NCI-H460 (cell line): ENCODE measurements at places on chromosomes 7 and 10. TPM values are rescaled to one million over a fixed set of nuclear protein-coding genes. Genes with fewer than 3 reads are reported as not detected.

The PON3 gene
- 0.77 and 0.98 TPM in 2 replicates for total RNA-seq

The UPK3B gene
- total RNA-seq: 0.15 TPM in 1 of 2 replicates, not detected in the other

The MALRD1 gene
- not detected in 2 replicates for total RNA-seq

The ZNF503 gene
- total RNA-seq: 7.5 and 10.5 TPM in 2 replicates

The HOXA7 gene
- total RNA-seq: 3.8 and 4.1 TPM in 2 replicates

The SEMA3E gene
- total RNA-seq: 23.3 and 23.9 TPM in 2 replicates

The MYOZ1 gene
- not detected in 2 replicates for total RNA-seq

The SLC39A12 gene
- not detected in 2 replicates for total RNA-seq

The UCN3 gene
- not detected in 2 replicates for total RNA-seq

The TMEM130 gene
- total RNA-seq: not detected in 2 replicates

The EXOC6 gene
- 32.9 and 37.7 TPM in 2 replicates for total RNA-seq

DNA sequence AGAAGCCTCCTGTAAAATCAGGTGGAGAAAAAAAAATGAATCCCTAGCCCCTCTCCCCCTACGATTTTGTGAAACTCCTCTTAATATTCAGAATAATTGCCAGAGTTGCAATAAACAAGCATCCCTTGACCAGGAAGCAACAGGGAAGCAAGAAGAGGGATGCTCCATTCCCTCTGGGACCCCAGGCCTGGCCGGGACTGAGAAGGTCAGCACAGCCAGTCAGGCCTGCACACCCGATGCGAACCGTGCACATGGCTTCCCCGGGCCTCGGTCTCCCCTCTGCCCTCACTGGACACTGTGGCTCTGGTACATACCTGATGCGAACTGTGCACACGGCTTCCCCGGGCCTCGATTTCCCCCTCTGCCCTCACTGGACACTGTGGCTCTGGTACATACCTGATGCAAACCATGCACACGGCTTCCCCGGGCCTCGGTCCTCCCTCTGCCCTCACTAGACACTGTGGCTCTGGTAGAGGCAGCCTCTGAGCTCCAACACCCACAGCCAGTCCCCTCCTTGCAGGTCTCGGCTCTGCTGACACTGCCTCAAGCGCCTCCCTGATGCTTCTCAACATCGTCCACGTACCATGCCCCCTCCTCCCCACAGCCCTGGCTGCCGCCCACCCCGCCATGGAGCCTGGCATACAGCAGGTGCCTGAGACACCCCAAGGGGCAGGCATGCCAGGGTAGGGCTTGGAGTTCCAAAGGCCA is 138.6 kb downstream of the DIP2C start:
- no peak for DNase-seq

DNA sequence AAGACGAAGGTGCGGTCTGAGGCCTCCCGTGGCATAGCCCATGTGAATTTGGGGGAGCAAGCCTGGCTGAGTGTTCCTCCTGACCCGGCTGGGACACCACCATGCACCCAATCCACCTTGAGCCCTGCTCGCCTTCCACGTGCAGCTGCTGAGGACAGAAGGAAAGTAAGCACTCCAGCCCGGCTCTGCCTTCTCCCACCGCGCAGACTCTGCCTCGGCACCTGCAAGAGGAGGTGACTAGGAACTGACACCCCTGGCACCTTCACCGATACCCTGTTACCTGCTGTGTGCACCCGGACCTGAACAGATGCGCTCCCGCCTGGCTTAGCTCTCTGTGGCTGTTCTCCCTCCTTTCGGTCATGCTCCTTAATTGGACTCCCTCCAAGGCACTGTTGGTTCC is 57.0 kb upstream of the OPN4 start:
- DNase-seq: no peak

GRCh38 chr10:75040576-75040975 is 70.9 kb upstream of the SAMD8 start:
- DNase-seq: no peak

DNA sequence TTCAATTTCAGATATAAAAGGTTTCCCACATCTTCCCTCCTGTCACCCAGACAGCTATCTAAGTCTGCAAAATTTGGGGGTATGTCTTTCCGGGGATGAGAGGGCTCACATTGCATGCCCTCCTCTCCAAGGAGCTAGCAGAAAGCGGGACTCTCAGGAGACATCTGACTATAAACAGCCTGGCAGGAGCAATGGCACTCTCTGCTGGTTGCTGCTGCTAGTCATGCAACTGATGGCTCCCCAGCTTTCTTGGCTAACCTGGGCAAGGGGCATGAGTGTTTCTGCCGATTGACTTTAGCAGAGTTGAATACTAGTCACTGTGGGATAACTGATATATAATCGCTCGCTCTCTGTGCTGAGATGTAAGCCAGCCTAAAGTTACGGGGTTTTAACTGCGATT is 12.0 kb downstream of the TBX20 start:
- peak; percentile 46 for DNase-seq

DNA sequence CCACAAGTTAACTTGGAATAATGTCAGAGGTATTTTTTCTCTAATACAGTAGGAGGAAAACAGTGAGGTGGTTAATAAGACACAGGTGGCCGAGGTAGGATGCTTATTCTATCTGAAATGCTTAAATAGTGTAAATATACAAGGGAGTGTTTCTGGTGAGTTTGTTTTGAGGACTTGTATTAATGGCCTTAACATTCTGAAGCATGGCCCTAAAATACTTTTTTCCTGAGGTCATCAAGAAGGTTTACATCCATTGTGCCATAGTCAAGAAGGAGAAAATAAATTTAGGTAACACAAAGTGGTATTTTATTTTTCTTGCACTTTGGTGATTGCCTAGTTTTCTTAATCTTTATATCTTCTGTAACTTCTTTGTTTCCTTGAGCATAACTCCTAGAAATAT is 18.8 kb downstream of the GNAI1 start:
- DNase-seq: no peak

- DNase-seq: no peak
Measured at GRCh38 chr7:17467386-17467945, 169.0 kb downstream of the AHR start.

DNA sequence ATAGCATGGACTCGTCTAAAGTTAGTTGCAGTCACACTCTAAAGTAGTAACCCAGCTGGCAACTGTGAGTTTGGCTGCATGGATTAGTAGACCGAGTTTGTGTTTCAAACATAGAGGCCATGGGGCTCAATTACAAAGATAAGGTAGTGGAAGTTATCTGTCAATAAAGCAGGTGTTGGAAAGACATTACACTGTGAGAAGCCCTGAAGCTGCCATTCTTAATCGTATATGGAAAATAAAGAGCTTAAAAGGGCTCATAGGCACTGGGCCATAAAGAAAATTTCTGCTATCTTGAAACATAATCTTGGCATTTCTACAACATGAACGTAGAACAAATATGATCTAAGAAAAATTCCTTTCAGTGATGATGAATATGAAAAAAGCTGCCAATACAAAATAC is 837.7 kb downstream of the REEP3 start:
- DNase-seq: no peak

- no peak for DNase-seq
Measured at GRCh38 chr10:120493411-120494312, 36.6 kb downstream of the PLPP4 start.

DNA sequence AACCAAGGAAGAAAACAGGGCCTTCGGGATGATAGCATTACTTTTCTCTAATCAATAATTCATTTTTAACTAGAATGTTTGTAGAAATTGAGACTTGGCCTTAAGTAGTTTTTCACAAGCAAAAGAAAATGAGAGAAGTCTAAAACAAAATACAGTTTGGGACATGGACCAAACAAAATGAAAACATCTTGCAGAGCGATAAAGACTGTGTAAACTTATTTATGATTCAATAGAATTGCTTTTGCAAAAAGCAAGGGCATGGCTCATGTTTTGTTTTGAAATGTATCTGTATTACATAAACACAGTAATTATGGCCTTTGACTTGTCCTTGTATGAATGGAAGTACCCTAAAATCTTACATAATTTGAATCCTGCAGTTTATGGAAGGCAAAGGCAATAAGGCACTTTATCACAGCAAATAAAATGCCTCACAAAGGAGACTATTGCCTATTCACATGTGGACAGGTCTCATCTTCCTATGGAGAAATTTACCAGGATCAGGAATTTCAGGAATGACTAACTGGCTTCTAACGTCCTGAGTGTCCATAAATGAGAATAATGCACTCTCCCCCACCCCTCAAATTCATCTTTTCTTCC is 295.2 kb downstream of the PTEN start:
- DNase-seq: no peak

DNA sequence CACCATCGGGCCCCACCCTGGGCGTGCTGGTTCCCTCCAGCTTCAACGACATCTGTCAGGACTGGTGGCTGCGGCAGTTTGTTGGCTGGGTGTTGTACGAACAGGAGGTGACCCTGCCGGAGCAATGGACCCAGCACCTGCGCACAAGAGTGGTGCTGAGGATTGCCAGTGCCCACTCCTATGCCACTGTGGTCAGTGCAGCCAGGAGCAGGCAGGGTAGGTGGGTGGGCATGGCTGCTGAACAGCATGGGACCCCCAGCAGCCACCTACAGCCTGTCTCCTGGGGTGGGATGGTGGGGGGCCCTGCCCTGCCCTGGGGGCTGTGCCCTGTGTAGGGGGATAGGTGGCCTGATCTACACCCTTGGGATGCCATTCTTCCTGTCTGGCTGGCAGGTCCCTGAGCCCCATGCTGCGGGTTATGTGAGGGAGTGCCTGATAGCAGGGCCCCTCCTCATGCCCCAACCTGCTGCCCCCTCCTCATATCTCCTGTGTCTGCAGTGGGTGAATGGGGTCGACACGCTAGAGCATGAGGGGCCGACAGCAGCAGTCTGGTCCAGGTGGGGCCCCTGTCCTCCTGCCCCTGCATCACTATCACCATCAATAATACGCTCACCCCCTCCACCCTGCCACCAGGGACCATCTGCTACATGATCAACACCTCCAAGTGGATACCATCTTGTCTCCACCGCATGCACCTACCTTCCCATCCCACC is 56.9 kb downstream of the ZNF727 start:
- DNase-seq: no peak

DNA sequence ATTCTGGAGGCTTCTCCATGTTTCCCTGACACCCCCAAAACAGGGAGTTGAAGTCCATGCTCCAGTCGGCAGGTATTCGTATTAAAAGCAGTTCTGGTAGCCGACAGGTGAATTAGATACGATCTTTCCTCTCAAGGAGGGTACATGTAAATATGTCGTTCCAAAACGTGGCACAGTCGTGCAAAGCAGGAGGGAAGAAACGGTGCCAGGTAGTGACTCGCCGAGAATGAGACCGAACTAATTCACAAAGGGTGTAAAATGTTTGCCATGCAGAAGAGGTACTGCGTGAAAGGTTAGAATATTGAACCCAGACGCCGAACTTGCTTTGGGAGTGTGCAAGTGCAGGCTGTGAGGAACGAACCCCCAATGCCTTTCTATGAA is 483 bp downstream of the EDRF1 start:
- DNase-seq: no peak

DNA sequence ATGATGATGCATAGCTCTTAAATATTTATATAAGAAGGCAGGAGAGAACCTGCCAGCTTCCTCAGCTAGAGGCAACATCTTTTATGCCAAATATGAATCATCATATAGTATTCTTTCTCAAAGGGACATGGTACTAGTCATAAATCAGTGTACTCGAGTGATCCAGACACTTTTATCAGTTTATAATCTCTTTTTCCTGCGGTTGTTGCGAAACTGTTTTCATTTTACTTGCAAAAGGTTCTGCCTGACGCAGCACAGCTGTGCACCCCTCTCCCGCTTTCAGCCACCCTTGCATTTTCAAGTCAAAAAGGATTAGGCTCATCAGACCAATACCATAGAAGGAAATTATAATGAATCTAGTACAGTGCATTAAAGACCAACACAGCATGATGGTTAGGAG is 332.3 kb upstream of the PRKCQ start:
- no peak for DNase-seq

DNA sequence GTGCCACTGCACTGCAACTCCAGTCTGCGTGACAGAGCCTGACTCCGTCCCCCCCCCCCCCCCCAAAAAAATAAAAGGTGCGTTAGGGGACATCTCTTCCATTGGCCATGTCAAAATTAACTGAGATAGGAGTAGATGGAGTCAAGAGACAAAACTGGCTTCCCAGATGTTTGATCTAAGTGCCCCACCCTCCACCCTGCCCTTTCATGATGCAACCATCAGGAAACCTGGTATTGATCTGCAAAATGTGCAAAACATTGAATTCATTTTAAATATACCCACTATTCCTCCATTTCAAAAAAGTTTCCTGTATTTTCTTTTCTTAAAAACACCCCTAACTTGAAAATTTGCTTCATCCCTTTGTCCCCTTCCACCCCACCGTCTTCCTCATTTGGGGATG is 17.5 kb downstream of the ARID5B start:
- no peak for DNase-seq

GRCh38 chr7:154575497-154575896 is 427.4 kb downstream of the PAXIP1 start:
- DNase-seq: no peak

GRCh38 chr7:23895666-23896096 is 185.7 kb downstream of the STK31 start:
- DNase-seq: no peak

- DNase-seq: peak; percentile 4
Measured at GRCh38 chr7:157474685-157475084, 137.9 kb downstream of the DNAJB6 start.
